ENCODE measurements at places on chromosomes 7 and 10.

DNA sequence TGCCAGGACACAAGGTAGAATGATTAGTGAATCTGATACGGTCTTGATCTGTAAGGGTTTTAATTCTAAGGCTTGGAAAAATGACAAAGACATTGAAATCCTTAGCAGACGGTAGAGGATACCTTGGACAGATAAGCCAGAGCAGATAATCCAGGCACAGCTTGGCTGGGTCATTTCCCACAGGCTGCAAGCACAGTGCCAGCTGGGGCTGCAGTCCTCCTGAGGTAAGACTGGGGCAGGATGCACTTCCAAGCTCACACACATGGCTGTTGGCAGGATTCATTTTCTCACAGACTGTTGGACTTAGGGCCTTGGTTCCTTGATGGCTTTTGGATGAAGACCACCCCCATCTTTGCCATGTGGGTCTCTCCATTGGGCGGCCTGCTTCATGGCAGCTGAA lies 63.2 kb upstream of the BMPER start:
- DNase-seq, result no peak

- no peak for DNase-seq
Observed at GRCh38 chr7:148856891-148857290, 27.2 kb downstream of the EZH2 start.

DNA sequence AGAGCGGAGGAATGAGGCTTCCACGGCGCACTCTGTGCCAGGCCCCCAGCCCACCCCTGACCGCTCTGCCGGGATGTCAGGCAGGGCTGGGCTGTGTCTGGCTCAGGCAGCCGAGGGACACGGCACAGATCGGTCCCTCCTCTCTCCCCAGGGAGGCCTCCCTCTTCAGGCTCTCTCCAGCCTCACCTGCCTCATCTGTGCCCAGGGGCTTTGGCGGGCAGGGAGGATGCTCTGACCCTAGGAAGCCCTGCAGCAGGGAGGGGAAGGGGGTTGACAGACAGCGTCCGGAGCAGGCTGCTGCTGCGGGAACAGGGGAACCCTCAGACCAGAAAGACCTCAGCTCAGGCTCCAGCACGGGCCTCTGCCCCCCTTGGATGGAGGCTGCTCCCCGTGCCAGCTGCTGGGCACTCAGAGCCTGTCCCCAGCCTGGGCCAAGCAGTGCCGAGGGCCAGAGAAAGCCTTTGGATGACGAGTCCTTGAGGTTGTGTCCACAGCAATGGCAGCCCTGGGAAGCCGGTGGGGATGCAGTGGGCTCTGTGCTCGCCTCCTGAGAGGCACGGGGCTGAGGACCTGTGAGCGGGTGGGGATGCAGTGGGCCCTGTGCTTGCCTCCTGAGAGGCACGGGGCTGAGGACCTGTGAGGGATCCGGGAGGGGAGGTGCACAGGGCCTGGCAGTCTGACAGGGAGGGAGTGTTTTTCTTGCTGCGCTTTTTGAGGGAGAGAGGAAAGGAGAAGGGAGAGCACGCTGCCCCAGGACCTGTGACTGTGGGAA lies 66.9 kb downstream of the FOXL3 start:
- no peak for DNase-seq

- no peak for DNase-seq
Observed at GRCh38 chr10:93435621-93436397, 46.3 kb downstream of the MYOF start.

- DNase-seq, result no peak
Observed at GRCh38 chr7:18210788-18211187, 183.1 kb upstream of the PRPS1L1 start.

DNA sequence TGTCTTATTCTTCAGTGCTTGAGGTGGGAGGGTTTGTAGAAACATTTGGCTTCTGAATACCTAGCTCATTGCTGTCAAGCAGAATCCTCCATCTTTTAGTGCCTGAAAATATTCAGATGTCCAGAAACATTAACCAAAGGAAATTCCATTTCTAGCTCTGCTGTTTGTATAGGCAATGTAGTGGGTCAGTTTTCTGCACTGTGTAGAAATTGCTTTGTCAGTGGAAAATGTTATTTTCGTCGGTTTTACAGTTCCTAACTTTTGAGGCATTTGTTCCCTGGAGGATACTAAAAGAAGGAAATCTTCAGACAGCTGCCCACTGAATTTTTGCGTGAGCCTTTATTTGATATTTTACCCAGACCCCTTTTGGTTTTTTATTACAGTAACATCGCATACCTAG lies 143.4 kb downstream of the TPST1 start:
- DNase-seq, result no peak

GRCh38 chr7:48113275-48113674 lies 24.2 kb downstream of the UPP1 start:
- DNase-seq, result no peak

- no peak for DNase-seq
Observed at GRCh38 chr7:27161214-27161720, 4.1 kb downstream of the HOXA9 start.

GRCh38 chr7:31190906-31191305 lies 138.8 kb downstream of the ADCYAP1R1 start:
- DNase-seq, result no peak

GRCh38 chr10:125548356-125548755 lies 134.6 kb downstream of the TEX36 start:
- no peak for DNase-seq

- DNase-seq, result no peak
Observed at GRCh38 chr7:29987811-29988317, 1.7 kb downstream of the SCRN1 start.

- no peak for DNase-seq
Observed at GRCh38 chr7:157520249-157520648, 183.4 kb downstream of the DNAJB6 start.

GRCh38 chr7:101739775-101740398 lies 77.5 kb upstream of the CUX1 start:
- no peak for DNase-seq

DNA sequence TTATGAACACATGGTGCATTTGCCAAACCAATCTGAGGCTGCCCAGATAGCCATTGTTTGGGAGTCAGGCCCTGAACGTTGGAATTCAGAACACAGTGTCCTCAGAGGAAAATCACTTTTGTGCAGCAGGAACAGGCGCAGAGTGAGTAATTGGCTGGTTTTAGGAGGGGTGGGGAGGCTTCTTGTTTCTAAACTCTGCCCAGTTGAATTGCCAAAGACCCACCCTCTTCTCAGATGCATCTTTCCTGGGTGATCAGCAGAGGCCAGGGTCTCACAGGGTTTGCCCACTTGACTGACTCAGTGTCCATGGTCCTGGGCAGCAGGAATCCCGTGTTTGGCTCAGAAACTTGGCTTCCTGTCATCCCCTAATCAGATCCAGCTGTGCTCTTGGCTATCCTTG lies 24.3 kb downstream of the PRLHR start:
- no peak for DNase-seq

DNA sequence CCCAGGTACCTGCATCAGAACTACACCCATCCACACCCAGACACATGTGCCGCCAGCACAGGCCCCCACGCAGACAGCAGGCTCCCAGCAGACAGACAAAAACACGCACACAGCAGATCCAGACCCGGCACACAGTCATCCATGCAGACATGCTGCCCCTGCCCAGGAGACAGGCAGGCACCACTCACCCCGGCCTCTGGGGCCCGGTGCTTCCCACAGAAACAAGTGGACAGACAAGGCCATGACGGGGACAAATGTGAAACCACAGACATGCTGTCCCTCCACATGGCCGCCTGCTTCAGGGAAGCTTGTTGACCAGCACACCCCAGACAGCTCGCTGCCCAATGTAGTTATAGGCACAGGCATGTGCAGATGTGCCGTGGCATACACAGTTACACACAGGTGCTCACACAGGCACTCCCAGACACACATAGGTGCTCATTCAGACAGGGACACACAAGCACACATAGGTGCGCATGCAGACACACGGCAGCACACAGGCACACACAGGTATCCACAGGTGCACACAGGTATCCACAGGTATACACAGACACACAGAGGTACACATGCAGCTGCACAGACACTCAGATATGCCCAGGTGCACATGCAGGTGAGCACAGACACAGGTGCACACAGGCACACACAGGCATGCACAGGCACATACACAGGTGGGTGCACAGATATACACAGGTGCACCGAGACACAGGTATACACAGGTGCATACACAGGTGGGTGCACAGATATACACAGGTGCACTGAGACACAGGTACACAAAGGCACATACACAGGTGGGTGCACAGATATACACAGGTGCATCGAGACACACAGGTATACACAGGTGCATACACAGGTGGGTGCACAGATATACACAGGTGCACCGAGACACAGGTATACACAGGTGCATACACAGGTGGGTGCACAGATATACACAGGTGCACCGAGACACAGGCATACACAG lies 10.5 kb upstream of the SCART1 start:
- DNase-seq, result no peak

- DNase-seq, result no peak
Observed at GRCh38 chr7:33278095-33278494, 148.7 kb downstream of the BBS9 start.

GRCh38 chr10:7481368-7481765 lies 70.5 kb upstream of the SFMBT2 start:
- DNase-seq, result no peak

DNA sequence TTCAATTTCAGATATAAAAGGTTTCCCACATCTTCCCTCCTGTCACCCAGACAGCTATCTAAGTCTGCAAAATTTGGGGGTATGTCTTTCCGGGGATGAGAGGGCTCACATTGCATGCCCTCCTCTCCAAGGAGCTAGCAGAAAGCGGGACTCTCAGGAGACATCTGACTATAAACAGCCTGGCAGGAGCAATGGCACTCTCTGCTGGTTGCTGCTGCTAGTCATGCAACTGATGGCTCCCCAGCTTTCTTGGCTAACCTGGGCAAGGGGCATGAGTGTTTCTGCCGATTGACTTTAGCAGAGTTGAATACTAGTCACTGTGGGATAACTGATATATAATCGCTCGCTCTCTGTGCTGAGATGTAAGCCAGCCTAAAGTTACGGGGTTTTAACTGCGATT lies 12.0 kb downstream of the TBX20 start:
- no peak for DNase-seq

GRCh38 chr7:88042157-88042556 lies 108.1 kb downstream of the ADAM22 start:
- DNase-seq, result no peak

DNA sequence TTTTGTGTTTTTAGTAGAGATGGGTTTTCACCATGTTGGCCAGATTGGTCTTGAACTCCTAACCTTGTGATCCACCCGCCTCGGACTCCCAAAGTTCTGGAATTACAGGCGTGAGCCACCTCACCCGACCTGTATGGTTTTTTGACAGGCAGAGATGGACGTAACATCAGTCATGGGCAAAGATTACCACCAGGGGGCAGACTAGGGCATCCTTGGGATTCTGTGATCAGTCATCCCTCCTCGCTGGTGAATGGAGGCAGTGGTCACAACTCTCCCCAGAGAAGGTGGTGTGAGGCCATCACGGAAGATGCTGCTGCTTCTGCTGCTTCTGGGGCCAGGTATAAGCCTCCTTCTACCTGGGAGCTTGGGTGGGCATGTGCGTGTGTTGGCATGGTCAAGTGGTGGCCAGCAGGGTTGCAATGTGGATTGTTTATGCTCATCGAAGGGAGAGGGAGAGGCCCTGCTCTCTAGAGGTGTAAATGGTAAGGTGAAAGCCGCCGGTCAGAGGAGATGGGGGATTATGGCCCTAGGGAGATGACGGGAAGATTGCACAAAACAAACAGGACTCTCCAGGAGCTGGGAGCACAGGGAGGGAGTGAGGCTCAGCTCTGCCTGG lies 122.7 kb upstream of the PRSS1 start:
- DNase-seq, result peak; percentile 57

- DNase-seq, result no peak
Observed at GRCh38 chr10:130658687-130659290, 522.6 kb downstream of the GLRX3 start.

GRCh38 chr10:46239993-46240683 lies 46.7 kb upstream of the ANTXRL start:
- DNase-seq, result no peak

DNA sequence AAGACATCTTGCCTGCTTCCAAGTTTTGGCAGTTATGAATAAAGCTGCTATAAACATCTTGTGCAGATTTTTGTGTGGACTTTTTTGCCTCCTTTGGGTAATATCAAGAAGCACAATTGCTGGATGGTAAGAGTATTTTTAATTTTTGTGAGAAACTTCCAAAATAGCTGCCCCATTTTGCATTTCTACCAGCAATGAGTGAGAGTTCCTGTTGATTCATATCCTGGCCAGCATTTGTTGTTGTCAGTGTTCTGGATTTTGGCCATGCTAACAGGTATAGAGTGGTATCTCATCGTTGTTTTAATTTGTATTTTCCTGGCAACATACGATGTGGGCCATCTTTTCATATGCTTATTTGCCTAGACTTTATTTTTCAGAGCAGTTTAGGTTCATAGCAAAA lies 53.9 kb downstream of the BTAF1 start:
- no peak for DNase-seq

DNA sequence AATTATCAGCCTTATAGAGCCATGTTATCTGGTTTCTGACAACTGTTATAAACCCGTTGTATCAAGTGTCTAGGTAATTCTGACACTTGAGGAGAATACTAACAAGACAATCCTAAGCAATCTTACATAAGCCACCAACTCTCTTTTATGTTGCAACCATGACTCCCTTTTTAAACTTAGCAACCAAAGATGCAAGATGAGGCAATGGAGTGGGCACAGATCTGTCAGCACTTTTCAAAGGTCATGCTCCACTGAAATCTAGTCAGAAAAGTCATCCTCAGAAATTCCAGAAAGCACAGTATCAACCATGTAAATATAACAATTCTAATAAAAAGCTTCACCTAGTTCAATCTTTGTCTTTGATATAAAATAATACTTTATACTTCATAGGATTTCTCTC lies 77.0 kb upstream of the SEMA3A start:
- DNase-seq, result no peak

GRCh38 chr7:75639071-75639885 lies 99.5 kb downstream of the HIP1 start:
- DNase-seq, result no peak

- DNase-seq, result no peak
Observed at GRCh38 chr7:151082141-151083070, 887 bp downstream of the TMUB1 start.

GRCh38 chr10:123926401-123927264 lies 35.0 kb upstream of the CPXM2 start:
- no peak for DNase-seq

GRCh38 chr7:151664268-151664667 lies 144.6 kb upstream of the RHEB start:
- DNase-seq, result no peak

DNA sequence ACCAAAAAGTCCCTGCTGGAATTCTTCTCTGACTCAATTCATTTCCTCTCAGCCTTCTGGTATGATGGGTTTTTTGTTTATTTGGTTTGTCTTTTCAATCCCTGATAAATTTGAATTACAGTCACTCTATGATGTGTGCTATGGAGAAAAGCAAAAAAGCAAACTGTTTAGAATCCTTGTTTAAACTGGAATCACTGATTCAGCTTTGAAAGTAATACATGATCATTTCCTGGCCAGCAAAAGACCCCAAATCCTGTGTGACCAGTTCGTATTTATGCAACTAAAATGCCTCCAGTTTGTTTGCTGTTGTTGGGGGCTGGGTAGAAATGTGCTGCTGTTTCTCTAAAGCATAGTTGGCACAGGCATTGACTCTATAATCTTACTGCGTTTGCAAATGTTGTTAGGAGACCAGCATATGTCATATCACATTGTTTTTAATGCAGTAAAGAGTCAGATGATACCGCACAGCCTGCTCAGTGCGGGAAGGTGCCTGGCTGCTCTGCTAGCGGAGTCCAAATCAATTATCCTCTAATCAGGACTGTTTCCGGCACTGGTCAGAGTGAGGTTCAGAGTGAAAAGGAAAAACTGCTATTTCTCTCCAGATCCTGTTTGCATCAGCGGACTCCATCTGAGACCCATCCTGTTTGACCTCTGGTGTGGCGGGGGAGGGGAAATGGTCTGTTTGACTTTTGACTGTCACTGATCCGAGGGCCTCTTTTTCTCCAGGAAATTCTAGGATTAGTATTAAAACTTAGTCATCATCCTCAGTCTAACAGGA lies 40.6 kb upstream of the ADD3 start:
- no peak for DNase-seq

Measured in stimulated activated CD8-positive, alpha-beta memory T cell treated with anti-CD3 and anti-CD28 coated beads, Interleukin-15, amount 100 ng/mL, for 1 hour (primary cell).